ENCODE measurements at places on chromosomes 7 and 10.

GRCh38 chr7:69122953-69123352 is 475.3 kb upstream of the AUTS2 start:
- no peak for DNase-seq

DNA sequence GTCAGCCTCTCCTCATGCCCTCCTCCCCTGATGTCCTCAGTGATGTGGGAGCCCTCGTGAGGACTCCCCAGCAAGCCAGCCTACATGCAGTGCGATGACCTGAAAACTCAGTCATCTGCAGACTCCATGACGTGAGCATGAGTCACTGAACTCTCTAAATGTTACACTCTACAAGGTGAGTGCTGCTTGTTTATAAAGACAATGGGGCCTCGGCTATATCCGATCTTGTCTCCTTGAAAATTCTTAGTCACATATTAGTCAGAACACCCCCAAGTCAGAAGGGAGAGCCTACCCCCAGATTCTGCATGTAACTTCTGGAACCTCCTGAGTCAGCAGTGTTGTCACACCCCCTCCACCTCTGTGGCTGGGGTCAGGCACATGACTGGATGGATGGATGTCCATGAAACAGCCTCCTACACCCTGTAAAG is 673.8 kb downstream of the INHBA start:
- no peak for DNase-seq

DNA sequence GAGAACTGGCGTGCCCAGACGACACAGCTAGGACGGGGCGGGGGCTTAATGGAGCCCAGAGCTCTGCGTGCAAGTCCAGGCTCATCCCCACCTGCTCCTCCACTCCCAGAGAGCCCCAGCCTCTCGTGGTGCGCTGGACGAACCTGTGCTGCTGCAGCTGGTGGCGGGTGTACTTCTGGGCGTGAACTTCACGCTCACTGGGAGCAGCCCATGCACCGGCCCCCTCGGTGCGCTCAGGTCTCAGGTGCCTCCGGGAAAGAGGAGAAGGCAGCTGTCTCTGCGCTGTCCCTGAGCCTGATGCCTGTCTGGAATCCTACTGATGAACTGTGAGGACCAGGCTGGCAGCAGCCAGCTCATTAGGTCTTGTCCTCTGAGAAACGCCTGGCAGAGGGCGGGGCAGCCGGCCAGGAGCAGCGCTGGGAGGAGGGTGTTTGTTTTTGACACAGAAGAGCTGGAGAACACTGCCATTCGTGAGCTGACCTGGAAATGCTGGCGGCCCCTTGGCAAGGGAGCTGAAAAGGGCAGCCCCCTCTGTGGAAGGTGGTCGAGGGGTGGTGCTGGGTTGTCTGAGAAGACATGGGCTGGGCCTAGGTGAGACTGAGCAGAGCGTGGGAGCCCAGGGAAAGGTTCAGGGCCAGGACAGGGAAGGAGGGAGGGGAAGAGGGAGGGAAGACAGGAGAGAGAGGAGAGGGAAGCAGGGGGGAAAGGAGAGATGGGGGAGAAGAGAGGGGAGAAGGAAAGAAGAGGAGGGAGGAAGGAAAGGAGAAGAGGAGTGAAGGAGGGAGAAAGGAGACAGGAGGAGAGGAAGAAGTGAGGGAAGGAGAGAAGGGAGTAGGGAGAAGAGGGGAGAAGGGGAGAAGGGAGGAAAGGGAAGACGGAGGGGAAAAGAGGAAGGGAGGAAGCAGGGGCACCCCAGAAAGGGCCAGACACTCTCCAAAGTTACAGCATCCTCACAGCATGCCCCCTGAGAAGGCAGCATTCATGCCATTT is 53.5 kb upstream of the TNS3 start:
- no peak for DNase-seq

- no peak for DNase-seq
These were observed 687.8 kb downstream of the IPMK start for GRCh38 chr10:57579926-57580325.

GRCh38 chr7:47778153-47778661 is 170.1 kb downstream of the PKD1L1 start:
- no peak for DNase-seq

- no peak for DNase-seq
These were observed 29.9 kb upstream of the PBLD start for GRCh38 chr10:68362590-68362989.

- no peak for DNase-seq
These were observed 58.3 kb downstream of the MALSU1 start for GRCh38 chr7:23357190-23358093.

- peak; percentile 63 for DNase-seq
These were observed 726 bp upstream of the INSIG1 start for GRCh38 chr7:155296788-155297516.

GRCh38 chr10:114346176-114347031 is 57.9 kb downstream of the AFAP1L2 start:
- DNase-seq: no peak

DNA sequence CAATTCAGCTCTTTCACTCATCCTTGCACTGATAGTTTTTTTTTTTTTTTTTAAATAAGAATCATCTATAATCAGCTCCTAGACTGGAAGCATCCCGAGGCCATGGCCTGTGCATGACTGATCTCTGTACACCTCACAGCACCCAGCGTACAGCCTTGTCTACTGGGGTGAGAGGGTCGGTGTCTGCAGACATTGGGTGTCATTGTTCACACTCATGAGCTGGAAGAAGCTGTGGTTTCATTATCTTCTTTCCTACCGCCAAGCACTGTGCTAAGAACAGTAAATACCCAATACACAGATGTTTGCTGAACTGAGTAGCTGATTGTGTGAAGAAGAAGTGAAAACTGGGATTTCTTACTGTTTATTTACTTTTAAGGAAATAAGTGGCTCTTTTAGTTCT is 123.6 kb downstream of the CLEC2L start:
- DNase-seq: no peak

GRCh38 chr10:110498087-110498981 is 627 bp downstream of the DUSP5 start:
- DNase-seq: no peak

- DNase-seq: no peak
These were observed 1053.4 kb upstream of the AUTS2 start for GRCh38 chr7:68544851-68545250.

GRCh38 chr10:128307820-128308219 is 181.6 kb upstream of the MKI67 start:
- no peak for DNase-seq

GRCh38 chr7:33388332-33388731 is 259.0 kb downstream of the BBS9 start:
- no peak for DNase-seq

- no peak for DNase-seq
These were observed 118.1 kb downstream of the TYW1B start for GRCh38 chr7:72709909-72710308.

DNA sequence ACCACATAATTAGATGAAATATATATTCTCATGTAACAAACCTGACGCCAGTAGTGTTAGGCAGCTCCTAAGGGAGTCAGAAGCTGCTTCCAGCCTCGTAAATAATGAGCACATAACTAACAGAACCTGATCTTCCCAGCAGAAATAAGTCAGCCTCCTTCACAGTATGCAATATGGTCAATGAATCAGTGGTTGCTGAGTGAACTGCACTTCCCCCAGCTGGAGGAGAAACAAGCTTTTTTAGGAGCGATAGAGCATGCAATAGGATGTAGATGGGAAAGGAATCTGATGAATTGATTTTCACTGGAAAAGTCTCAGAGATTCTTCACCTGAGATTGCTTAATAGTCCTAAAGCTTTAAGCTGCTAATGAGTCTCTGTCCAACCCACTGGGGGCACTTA is 337.2 kb upstream of the LRGUK start:
- no peak for DNase-seq

- DNase-seq: no peak
These were observed 3.9 kb upstream of the HOXA2 start for GRCh38 chr7:27106181-27106900.

DNA sequence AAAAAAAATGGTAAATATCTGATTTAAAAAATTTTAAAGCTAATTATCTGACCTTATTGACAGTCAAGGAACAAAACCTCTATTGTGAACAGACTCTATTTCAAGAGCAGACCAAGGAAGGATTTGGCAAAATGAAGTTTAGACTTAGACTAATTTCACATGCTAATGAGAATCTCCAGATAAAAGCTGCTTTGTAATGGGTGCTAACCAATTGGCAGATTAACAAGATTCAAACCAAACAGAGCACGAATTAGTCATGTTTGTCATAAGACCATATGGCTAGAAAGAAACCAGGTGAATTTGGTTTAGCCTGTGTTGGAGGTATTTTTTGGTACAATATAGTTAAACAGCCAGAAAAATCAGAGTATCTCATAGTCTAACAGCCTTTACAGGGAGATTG is 429.1 kb upstream of the NFE2L3 start:
- DNase-seq: no peak

DNA sequence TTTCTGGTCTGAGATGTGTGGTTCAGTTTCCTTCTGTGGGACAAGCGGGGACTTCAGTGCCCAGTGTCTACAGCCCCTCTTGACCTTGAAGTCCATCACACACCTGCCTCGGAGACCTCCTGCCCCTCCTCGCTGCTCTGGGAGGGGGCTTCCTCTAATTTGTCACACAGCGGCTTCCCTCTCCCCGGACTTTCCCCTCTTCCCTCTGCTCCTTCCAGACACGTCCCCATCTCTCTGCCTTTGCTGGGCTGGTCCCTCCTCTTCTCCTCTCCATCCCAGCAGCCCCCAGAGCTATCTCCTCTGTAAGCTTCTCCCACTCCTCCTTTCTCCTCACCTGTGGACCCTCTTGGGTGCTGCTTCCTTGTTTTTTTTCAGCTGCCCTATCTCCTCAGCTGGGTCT is 122.2 kb upstream of the SORCS3 start:
- DNase-seq: no peak

DNA sequence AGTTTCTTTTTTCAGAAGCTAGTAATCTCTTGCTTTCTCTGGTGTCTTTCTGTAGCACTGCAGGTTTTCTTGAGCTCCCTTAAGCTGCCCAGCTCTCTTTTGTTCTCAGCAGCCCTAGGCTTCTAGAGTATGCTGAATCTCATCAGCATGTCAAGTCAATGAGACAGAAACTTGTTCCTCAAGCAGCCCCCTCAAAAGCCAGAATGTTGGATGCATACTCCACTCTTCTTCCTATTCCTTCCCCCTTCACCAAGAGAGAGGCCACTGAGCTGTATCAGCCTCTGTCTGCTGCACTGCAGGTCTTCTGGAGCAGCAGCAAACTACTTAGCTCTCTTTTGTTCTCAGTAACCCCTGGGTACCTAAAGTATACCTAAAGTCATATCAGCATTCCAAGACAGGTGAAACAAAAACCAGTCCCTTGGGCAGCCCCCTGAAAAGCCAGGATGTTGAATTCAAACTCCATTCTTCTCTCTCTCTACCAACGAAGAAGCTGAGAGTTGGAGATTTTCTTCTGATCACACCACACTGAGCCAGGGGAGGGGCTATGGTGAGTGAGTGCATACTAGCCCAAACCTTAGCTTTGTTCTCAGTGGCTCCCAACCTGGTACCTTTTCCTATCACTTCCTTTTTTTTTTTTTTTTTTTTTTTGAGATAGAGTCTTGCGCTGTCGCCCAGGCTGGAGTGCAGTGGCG is 73.3 kb upstream of the WAC start:
- DNase-seq: no peak

- DNase-seq: no peak
These were observed 33.7 kb upstream of the RBM33 start for GRCh38 chr7:155610633-155611193.

GRCh38 chr10:78921895-78922294 is 146.9 kb upstream of the ZMIZ1 start:
- no peak for DNase-seq

GRCh38 chr7:29538389-29538788 is 25.2 kb upstream of the PRR15 start:
- no peak for DNase-seq

DNA sequence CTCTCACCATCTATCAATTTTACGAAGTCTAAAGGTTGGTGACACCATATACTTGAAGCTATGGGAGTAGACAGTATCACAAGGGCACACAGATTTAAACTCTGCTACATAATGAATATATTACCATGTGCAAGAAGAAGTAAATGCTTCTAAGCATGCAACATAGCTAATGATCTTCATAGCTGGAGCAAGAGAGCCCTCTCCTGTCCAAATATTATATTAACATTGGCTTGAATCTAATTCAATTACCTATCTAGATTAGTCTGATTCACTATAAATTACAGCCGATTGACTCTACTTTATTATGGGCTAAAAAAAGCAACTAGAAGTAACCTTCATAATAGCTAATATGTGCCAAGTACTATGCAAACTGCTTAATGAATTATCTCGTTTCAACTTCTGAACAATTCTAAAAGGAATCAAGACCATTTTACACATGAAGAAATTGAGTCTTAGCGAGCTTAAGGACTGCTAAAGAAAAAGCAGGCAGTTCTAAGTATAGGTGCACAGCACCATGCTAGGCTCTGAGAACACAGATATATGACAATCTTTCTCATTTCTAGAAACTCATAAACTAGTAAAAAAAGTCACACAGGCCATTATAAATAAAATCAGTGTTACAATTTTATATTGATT is 21.9 kb downstream of the FRA10AC1 start:
- DNase-seq: no peak

- no peak for DNase-seq
These were observed 105.2 kb downstream of the THSD7A start for GRCh38 chr7:11726794-11727155.

- DNase-seq: no peak
These were observed 163.8 kb downstream of the SVIL start for GRCh38 chr10:29470843-29471543.

- DNase-seq: no peak
These were observed 34.8 kb downstream of the KLF6 start for GRCh38 chr10:3750006-3750816.
